ENCODE measurements at places on chromosomes 1 and 21. TPM values are rescaled to one million over a fixed set of nuclear protein-coding genes. Genes with fewer than 3 reads are reported as not detected.

DNA sequence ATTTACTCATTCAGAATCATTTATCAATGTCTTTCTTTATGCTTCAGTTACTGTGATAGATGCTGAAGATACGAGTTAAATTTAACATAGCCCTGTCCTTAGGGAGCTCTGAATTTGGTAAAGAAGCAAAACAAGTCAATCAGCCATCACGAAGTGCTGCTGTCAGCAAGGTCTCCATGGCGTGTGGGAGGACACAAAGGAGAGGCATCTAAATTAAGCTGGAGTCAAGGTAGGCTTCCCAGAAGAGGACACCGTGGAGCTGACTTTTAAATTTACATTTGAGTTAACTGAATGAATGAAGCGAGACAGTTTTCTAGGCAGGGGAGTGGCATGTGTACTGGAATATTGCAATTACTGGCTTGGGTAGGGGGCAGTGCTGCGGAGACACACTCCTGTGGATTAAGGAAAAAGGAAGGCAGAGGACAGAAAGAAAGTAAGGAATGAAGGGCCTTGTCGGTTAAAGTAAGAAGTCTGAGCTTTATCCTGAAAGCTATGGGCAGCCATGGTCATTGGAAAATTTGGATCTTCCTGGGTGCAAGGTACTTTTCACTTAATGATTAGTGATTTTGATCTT, 41.3 kb upstream of the C1orf87 start:
- DNase-seq, result no peak

DNA sequence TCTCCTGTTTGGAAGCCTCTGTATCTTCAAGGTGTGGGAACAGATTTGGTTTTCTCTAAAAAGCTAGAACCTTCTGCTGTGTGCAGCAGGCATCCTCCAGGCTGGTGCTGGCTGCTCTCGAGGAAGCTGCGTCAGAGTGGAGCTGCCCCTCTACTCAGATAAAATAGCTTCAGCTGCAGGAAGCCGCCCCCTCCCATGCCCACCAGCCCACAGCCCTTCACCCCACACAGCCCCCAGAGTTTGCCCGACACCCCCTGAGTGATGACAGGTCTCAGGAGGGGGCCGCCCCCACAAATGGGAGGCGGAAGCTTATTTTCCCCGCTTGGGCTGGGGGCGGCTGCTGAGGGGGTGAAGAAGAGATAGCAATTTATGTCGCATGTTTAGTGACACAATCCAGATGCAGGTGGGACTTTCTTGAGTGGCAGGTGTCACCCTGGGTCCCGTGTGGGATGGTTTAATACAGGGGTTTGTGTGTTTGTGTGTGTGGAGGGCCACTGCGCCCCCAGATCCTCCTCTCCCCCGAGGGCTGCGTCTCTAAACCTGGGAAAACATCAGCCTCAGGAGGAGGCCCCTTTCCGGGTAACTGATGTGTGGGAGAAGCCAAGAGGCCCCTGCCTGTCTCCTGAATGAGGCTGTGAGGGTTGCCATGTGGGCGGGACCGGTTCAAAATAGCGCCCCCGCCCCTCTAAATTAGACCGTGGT, 55.4 kb downstream of the STUM start:
- peak; percentile 58 for DNase-seq

DNA sequence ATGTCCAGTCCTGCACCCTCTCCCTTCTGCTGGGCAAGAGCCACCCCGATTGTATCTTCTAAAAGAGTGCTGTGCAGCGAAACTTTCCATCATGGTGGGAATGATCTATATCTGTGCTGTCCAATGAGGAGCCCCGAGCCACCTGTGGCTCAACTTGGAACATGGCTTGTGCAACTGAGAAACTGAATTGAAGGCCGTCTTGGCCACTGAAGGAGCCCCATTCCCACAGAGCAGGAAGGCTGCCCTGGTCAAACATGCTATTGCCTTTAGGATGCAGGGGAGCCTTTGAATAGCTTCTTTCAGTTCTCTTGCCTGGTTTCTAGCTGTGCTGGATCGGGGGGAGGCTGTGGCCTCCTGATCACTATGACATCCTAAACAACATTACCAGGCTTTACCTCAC, 427.6 kb downstream of the SETD4 start:
- no peak for DNase-seq

- DNase-seq, result no peak
These were observed 6.0 kb downstream of the STMN1 start for GRCh38 chr1:25900219-25900618.

DNA sequence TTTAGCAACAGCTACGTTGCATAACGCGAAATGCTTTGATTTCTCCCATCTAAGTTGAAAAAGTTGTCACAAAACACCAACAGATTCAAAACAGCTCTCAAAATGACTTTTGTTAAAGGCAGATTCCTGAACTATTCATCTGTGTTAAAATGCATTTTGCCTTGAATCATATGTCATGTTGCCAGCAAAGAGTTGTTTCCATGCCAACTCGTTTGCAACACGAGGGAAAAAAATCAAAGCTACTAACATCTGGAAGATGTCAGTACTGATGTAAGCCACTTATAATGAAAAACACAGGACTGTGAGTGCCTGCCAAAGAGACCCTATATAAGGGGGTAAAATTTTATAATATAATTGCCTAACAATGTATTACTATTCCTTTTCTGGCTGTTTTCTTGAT, 182.7 kb upstream of the PTBP2 start:
- peak; percentile 85 for DNase-seq

DNA sequence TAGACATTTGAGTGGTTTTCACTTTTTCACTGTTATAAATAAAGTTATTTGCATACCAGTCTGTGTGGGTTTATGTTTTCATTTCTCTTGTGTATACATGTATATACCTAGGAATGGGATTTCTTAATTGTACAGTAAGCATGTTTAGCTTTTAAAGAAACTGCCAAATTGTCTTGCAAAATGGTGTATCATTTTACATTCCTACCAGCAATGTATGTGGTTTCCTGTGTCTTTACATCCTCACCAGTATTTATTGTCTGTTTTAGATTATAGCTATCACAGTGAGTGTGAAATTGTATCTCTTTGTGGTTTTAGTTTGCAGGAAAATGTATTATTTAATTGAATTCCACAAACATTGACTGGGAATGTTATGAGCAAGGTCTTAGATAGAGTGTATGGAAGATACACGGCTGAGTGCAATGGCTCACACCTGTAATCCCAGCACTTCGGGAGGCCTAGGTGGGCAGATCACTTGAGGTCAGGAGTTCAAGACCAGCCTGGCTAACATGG, 57.3 kb downstream of the MACF1 start:
- no peak for DNase-seq

GRCh38 chr1:211591980-211592493, 13.1 kb upstream of the SLC30A1 start:
- no peak for DNase-seq

DNA sequence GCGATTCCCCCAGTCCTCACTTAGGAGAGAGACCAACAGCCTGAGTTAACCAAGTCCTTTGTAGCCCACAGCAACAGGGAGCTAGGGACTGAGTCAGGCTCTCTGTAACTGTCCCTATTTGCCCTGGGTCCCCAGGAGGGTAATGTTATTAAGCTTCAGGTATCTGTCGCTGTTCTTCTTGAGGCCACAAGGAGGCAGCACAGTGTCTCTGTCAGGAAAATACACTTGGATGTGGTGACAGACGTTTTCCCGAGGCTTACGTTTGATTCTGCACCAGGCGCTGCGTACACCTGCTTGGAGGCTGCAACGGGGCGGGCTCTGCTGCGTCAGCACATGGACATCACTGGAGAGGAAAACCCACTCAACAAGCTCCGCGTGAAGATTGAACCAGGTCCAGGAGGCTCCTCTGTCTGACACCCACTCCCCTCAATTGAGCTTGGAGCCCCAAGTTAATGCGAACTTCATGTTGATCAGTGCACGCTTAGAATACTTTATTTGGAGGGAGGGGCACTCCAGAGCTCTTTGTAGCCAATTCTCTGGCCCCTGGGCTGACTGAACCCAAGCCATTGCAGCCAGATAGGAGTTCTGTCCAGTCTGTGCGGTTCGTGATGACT, 10.7 kb upstream of the ELF3 start:
- DNase-seq, result no peak

DNA sequence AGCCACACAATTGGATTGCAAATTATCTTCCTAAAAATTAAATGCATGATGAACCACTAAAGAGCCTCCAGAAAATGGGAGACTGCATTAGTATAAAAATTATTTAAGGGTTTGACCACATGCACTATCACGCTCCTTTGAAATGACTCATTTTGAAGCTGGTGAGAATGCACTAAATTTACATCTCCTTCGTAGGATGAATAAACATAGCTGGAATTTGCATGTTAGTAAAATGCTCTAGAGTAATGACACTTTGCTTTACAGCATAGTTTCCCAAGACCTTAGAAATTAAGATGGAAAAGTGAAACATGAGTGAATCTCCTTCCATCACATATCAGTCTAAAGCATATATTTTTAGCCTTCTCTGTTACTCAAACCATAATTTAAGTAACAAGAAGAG, 2.4 kb downstream of the PLPPR4 start:
- no peak for DNase-seq

DNA sequence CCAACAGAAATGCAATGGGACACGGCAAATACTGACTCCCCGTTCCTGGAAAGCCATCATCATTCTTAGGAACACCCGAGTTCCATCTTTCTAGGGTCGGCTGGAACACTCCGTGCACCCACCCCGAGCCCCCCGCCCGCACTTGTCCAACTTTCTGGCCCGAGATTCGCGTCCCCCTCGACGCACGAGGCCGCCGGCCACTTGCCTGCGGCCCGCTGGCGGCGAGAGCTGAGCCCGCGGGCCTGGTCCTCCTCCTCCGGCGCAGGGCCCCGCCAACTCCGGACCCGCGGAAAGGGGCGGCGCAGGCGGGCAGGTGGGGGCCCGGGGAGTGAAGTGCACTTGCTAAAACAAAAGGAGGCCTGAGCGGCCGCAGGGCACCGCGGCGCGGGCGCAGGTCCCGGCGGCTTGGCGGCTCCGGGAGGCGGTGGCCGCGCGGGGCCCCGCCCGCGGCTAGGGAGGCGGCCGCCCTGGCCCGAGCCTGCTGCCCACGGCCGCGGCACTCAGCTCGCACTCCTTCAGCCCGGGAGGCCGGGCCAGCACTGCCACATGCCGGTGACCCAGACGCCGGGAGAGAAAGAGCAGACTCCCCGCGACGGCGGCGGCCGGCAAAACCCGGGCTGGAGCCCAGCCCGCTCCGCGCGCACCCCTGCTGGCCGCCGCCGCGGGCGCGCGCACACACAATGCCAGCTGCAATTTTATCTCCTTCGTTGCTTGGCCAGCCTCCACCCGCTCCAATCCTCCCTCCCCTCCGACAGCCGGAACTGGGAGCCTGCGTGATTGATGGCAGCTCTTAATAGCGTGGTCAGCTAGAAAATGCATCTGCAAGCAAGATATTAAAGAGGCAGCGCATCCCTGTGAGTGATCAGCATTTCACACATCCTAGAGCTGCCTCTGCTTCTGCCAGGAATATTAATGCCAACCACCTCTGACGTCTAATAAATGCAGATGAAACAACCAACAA, 114.3 kb downstream of the RERE start:
- peak; percentile 95 for DNase-seq

DNA sequence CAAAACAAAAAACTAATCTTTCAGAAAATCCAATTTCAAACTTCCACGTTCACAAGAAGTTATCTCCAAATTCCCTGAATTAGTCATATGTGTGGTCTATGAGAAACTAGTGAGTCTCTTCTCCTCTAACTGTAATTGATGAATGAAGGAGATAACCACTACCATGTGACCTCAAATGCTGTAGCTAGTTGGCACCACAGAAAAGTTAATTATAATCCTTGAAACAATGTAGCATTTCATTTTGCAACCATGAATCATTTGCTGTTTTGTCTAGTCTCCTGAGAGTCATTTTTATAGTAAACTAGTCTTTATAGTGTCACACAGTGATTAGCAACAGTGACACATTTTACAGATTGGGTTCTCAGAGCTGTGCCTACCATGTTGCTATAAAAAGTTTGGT, 287.5 kb downstream of the LRRIQ3 start:
- DNase-seq, result no peak

- no peak for DNase-seq
These were observed 326.6 kb downstream of the CAMTA1 start for GRCh38 chr1:7111853-7112252.

DNA sequence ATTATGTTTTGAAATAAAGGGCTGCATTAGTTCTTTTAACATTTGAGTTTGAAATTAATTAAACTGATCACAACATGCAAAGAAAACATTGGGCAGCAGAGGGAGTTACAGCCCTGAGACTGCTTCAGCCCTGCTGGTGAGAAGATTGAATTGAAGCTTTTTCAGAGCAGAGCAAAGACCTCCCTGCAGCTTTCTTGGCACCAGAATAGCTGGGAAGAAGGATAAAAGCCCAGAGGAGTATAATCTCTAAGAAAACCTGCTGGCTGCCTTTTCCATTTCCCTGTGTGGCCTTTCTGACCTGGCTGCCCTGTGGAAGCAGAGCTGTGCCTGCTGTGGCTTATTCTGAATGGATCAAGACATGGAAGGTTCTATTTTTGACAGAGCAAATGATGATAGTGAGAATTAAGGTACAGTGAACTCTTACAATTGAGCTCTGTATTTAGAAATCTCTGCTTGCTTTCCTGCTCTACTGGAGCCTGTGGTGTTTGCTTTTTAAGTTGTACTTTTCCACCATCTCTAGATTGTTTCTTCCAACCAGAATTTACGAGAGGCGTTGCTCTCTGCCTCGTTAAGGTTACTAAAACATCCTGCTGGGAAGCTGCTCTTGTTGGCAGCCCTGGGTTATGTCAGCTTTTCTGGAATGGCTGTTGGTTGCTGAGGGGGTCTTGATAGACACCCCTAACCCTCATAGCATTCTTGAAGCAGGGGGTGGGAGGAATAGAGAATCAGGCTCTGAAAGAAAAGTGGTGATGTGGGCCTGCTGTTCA, 9.9 kb downstream of the SNRPE start:
- DNase-seq, result peak; percentile 69

GRCh38 chr1:228101614-228101993, 1.5 kb downstream of the C1orf35 start:
- DNase-seq, result peak; percentile 68

DNA sequence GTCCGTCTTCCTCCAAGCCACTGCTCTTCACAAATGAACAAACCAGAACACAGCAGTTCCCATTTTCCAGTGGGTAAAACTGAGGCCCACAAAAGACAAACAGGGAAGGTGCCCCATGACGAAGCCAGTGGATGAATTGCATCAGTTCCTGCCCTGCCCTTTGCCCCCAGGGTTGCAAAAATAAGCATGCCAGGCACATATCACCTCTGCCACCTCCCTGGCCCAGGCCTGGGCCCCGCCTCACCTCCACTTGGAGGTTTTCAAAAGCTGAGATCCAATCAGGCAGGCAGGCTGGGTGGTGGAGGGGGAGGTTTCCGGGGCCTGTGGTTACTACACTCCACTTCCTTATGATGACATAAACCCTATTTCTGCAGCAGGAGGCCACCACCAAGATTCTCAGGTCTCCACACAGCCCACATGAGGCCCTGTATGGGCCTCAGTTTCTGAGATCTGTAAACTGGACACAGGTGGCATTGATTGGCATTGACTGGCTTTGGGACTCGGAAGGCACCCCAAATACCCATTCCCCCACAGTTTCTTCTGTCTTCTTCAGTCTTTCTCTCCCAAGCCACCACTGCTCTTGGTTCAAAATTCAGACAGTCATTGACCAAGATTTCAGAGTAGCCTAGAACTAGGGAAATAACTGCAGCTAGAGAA, 4.1 kb downstream of the KIF21B start:
- no peak for DNase-seq

Gene PRDM15
- 5.8 TPM for total RNA-seq

Gene CRYBG2
- total RNA-seq, result 1.8 TPM

Gene PADI4
- total RNA-seq, result not detected

All from sigmoid colon (tissue), 7 donors.